ENCODE measurements at places on chromosomes 6 and 20.

- no peak for DNase-seq
Observed at GRCh38 chr6:37987018-37987417, 167.5 kb downstream of the ZFAND3 start.

GRCh38 chr6:14641423-14642135 is 524.0 kb downstream of the CD83 start:
- peak; percentile 49 for DNase-seq

- DNase-seq = no peak
Observed at GRCh38 chr20:48828734-48829460, 1.1 kb upstream of the PREX1 start.

GRCh38 chr20:11153819-11154218 is 480.0 kb upstream of the JAG1 start:
- DNase-seq = no peak

- no peak for DNase-seq
Observed at GRCh38 chr6:73418081-73418741, 23.6 kb downstream of the DDX43 start.

GRCh38 chr6:148296771-148297170 is 45.9 kb upstream of the SASH1 start:
- no peak for DNase-seq

GRCh38 chr6:18147616-18148015 is 7.3 kb downstream of the TPMT start:
- DNase-seq = no peak

- DNase-seq = no peak
Observed at GRCh38 chr6:133040803-133041419, 200.2 kb upstream of the EYA4 start.

DNA sequence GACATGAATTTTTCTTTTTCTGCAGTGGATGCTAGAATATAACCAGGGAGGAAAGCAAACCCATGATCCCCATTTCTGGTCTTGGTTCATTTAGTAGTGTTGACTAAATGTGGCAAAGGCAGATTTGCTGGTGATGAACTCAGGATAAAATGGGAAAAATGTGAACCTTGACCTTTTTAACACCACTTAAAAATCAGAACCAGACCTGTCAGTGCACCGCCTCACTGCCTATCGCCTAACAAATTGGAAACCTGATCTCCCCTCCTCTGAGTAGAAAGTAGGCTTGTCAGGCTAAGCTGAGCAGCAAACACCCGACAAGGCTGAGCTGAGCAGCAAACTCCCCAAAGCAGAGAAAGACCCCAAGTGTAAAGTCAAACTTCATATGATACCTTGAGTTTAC is 254.8 kb downstream of the FOXC1 start:
- DNase-seq = no peak

- DNase-seq = no peak
Observed at GRCh38 chr20:6053776-6054688, at the start of gene LRRN4. LRRN4 (minus strand) TSS chr20:6054060; CDS start chr20:6052799, 1,261 bp downstream.
